ENCODE measurements at places on chromosomes 2 and 18. TPM values are rescaled to one million over a fixed set of nuclear protein-coding genes. Genes with fewer than 3 reads are reported as not detected.

GRCh38 chr2:227147023-227147422, 17.0 kb downstream of the COL4A4 start:
- no peak for DNase-seq

DNA sequence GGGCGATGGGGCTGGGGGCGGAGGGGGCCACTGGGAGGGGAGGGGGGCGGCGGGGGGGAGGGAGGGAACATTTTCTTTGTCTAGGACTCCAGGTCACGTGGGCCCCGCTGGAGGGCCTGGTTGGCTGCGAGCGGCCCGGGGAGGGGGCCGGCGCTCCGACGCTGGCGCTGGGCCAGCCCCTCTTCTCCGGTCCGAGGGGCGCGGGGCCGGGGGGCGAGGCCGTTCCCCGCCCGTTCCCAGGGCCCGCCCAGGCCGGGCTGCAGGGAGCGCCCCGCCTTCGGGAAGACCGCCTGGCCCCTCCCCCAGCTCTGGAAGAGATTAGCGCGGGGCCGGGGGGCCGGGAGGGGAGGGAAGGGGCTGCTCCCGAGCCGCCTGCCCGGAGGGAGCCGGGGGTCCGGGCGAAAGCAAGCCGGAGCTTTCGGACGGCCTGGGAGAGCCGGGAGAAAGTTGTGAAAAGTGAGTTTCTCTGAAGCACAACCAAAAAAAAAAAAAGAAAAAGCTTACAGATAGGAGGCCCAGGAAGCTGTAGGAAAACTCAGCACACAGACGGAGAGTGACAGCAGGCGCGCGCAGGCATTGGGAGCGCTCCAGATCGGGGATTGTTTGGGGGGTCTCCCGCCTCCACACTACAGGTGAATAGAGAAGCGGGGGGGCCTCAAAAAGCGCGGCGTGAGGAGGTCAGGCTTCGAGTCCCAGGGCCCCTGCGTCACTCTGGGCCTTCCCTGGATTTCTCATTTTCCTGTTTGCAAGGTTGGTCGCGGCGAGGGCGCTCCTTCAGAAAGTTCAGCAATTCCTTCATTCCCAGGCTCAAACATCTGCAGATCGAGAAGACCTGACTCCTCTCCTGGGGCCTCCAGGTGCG, 84.1 kb upstream of the POMC start:
- DNase-seq, result peak; percentile 82

DNA sequence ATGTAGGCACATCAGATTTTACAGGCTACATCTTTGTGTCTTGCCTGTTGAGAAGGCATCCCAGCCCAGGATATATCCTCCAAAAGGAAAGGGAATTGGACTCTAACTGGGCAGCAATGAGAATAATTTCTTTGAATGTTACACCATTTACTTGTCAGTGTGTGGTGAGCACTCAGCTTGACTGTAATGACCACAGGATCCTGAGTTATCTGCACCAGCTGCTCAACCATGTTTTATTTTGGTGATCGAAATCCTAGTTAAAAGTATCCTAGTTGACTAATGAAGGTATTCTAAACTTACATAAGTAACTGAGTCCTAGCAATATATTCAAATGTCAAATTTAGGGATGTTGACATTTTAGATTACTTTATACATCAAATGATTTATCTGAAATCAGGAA, 123.0 kb downstream of the MYO3B start:
- DNase-seq, result no peak

GRCh38 chr2:159683817-159684216, 28.5 kb upstream of the MARCHF7 start:
- no peak for DNase-seq

DNA sequence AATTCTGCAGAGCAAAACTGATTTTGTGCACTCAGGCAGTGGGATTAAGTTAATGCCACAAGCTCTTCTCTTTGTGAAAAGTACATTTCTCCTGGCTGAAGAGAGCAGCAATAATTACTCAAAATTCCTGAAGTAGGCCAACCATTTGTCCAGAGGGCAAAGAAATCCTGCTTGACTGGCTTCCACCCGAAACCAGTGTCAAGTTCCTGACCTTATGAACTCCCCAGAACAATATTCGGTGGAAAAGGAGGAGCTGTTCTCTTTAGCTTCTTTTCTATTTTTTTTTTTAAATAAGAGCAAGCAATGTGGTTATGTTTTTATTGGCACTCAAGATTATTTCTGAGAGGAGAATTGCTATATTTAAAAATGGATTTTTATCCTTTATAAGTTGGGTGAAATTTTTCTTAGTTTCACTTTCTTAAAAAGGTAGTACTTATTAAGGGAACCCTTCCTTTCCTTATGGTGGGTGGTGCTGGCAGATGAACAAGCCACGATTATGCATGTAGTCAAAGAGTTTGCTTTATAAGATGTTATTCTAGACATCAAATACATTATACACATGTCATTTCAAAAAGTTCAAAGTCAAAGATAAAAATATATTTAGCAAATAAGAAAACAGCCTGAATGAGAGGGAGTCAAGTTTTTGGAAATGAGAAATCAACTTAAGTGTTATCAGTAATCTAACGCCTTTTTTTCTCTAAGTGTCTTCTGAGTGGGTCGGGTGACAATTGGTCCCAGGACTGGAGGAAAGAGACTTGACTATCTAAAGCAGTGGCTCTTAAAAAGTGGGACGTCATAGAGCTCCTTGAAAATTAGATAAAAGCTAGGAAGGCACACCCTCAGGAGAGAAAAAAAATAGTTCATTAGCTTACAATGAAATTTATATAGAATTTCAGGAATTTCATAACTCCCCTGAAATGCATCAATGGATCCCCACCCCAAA, 194.5 kb downstream of the IKZF2 start:
- DNase-seq, result no peak

DNA sequence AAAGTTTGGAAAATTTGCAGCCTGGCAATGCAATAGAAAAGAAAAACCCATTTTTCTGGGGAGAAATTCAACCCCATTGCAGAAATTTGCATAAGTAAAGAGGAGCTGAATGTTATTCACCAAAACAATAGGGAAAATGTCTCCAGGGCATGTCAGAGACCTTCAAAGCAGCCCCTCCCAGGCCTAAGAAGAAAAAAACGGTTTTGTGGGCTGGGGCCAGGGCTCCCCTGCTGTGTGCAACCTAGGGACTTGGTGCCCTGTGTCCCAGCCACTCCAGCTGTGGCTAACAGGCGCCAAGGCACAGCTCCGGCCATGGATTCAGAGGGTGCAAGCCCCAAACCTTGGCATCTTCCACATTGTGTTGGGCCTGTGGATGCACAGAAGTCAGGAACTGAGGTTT, 224.5 kb downstream of the TXNL1 start:
- no peak for DNase-seq

- no peak for DNase-seq
Observed at GRCh38 chr2:216754336-216754735, 59.0 kb upstream of the IGFBP5 start.

DNA sequence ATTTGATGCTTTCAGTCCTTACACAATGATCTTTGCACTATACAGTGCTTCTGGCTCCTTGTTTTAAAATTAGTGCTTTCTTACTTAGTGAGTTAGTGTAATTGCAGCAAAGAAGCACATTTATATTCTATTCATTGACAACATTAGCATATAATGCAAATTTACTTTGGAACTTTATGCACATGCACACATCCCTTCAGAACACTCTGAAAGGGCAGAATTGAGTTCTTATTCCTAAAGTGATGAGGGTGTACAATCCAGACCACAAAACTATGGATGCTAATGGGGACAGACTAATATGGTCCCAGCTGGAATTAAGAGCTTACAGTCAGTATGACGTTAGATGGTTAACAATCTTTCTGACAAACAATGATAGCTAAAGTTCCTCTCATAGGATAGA, 127.1 kb downstream of the RBMS1 start:
- no peak for DNase-seq

GRCh38 chr2:134167015-134167414, 86.9 kb upstream of the MGAT5 start:
- no peak for DNase-seq

DNA sequence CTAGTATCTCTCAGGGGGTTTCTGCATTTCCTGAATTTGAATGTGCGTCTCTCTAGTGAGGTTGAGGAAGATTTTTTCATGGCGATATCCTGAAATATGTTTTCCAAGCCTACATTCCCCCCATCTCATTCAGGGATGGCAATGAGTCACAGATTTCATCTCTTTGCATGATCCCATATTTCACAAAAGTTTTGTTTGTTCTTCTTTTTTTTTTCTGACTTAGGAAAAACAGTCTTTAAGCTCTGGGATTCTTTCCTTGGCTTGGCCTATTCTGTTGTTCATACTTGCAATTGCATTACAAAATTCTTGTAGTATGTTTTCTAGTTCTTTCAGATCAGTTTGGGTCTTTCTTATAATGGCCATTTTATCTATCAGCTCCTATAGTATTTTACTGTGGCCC, 136.5 kb downstream of the DSEL start:
- no peak for DNase-seq

- DNase-seq, result peak; percentile 12
Observed at GRCh38 chr2:26511466-26511865, 33.5 kb upstream of the OTOF start.

The HOXD3 gene
- 0.27 TPM for total RNA-seq

The TNFRSF11A gene
- total RNA-seq, result 1.2 TPM

The ANKRD30B gene
- not detected for total RNA-seq

The CTAGE1 gene
- not detected for total RNA-seq

The SIX3 gene
- not detected for total RNA-seq

The UGT1A5 gene
- not detected for total RNA-seq

The CXCR4 gene
- 3.6 TPM for total RNA-seq

The TMEM178A gene
- total RNA-seq, result 3.2 TPM

The KIF5C gene
- total RNA-seq, result 0.52 TPM

The LAMA3 gene
- 3.4 TPM for total RNA-seq

The TUBB8B gene
- total RNA-seq, result not detected

The ALK gene
- not detected for total RNA-seq
